EH (cell line): ENCODE measurements at places on chromosomes 2 and 18.

GRCh38 chr2:101113441-101114267 is 37.5 kb downstream of the TBC1D8 start:
- peak; percentile 85 for DNase-seq

DNA sequence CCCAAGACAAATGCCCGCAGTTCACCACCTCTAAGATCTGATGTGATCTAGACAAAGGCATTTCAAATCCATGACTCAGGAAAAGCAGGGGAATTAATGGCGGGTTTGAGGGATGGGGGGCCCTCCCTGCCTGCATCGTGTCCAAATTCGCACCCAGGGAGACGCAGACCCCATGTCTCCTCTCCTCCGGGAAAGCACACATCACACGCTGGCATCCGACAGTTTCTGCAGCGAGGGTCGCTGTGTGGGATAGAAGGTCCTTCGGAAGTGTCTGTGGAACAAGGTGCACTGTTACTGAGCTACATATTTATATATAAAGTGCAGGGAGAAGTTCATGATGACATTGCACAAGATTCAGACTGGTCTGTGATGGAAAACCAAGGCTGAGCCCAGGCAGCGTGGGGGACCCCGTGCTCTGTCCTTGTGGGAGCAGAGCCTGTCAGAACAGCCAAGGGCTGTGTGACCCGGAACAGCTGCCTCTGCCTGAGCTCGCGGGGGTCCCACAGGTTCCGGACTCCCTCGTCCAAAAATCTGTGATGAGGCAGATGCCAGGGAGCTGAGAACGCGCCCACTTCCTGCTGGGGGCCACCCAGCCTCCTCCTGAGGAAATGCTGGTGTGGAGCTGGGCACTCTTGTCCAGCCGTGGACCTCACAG is 82.3 kb upstream of the CTDP1 start:
- DNase-seq: no peak

GRCh38 chr2:37555457-37555856 is 116.0 kb downstream of the CDC42EP3 start:
- no peak for DNase-seq

DNA sequence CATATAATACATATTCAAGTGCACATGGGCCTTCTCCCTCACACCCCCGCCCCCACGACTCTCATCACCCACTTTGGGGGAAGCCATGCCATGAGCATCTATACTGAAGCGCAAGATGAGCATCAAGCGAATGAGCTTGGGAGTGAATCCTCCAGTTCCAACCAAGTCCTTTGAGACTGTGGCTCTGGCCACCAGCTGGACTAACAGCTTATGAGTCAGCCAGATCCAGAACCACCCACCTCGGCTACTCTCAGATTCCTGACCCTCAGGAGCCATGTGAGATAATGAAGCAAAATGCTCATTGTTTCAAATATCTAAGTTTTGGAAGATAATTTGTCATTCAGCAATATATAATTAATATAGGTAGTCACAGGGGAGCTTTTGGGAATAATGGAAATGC is 22.2 kb upstream of the IL1RL1 start:
- no peak for DNase-seq

DNA sequence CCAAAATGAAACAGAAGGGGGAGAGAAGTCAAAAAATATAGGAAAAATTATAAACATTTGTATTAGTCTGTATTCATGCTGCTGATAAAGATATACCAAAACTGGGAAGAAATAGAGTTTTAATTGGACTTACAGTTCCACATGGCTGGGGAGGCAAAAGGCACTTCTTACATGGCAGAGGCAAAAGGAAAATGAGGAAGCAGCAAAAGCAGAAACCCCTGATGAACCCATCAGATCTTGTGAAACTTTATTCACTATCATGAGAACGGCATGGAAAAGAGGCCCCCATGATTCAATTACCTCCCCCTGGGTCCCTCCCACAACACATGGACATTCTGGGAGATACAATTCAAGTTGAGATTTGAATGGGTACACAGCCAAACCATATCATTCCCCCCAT is 79.1 kb downstream of the ZRANB3 start:
- DNase-seq: no peak

- peak; percentile 6 for DNase-seq
Measured at GRCh38 chr2:43524177-43524965, 71.5 kb downstream of the THADA start.

DNA sequence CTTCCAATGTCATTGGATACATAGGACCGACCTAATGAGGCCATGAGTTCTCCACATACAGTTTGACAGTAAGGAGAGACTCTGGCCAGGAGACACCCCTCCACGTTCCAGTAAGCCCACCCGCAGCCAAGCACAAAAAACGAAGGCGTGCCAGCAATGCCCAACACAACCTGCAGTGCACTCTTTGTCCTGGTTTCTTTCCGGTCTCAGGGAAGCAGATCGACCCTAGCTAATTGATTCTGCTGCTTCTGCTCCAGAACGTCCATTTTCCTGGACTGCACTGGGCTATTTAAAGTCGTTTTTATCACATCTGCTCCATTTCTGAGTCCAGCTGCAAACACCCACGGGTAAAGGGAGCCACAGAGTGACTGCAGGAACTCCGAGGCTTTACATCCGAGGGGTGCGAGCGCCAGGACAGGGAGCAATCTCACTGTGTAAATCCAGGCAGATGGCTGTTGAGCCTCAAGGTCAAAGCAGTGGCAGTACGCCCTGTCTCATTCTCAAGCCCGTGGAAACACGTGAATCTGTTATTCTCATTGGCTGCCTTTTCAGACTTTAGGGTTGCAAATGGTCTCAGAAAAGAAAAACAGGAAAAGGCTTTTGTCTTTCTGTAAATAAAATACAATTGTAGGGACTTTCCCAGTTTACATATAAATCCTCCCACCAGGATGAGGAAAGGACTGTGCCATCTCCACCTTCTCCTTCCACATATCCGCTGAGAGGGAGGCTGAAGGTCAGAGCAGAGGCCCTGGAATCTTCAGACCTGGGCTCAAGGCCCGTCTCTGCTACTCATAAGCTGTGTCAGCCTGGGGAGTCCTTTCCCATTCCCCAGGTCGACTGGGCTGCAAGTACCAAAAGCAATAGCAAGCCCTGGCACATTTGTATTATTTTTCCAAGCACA is 40.7 kb downstream of the TMEM163 start:
- DNase-seq: no peak

DNA sequence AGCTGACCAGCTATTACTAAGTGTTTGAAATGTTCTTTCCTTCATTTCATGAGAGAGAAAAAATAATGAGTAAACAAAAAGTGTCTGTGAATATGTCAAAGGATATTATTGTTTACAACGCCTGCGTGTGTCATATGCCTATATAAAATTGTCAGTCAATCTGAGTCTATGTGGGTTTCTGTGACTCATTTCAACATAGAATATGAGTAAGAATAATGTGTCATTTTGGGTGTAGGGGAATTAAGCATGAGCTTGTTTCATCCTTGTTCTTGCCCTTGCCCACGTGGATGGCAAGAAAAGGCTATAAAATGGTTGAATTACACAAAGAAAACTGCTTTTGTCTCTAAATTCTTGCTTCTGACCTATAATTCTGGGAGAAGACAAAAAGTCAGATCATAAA is 466.0 kb downstream of the PTH2R start:
- no peak for DNase-seq

DNA sequence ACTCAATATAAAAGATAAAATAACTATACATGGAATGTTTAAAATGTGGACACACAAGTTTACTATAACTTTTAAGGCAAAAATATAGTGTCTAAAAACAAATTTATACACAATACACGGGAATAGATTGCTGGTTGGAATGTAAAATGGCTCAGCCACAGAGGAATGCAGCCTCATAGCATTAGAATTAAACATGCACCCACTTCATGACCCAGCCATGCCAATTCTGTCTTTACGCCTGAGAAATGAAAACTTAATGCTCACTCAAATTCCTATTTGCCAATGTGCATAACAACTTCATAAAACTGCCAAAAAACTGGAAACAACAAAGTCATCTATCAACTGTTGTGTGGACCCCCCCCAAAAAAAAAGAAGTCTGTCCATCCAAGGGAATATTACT is 1006.6 kb upstream of the POU3F3 start:
- no peak for DNase-seq

DNA sequence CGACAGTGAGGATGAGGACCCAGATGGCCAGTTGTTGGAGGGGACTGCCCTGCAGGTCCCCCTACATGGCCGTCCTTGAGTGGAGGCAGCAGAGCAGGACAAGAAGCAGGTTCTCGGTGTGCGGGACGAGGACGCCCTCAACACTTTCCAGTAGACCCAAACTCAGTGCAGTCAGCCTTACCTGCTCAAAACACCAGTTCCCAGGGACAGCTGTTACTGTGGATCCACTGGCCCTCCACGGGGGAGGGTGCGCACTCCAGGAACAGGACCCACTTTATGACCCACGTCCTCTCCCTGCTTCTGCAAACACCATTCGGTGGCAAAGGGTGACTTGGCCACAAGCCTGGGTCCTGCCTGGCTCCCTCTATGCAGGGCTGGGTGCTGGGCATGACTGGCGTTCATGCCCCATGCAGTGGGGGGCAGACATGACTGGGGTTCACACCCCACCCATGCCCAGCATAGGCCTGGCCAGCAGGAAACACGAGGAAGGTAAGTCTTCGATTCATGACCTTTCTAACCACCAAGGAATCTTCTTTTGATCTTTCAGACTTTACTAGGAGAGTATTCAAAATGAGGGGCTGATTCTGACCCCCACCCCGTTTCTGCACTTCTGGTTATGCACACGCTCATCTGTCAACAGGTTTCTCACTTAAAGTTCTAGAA is 233.7 kb downstream of the HDAC4 start:
- DNase-seq: no peak
